ENCODE measurements at places on chromosomes 13 and 19.

GRCh38 chr19:16892868-16893685 lies 4.3 kb downstream of the F2RL3 start:
- DNase-seq: no peak

DNA sequence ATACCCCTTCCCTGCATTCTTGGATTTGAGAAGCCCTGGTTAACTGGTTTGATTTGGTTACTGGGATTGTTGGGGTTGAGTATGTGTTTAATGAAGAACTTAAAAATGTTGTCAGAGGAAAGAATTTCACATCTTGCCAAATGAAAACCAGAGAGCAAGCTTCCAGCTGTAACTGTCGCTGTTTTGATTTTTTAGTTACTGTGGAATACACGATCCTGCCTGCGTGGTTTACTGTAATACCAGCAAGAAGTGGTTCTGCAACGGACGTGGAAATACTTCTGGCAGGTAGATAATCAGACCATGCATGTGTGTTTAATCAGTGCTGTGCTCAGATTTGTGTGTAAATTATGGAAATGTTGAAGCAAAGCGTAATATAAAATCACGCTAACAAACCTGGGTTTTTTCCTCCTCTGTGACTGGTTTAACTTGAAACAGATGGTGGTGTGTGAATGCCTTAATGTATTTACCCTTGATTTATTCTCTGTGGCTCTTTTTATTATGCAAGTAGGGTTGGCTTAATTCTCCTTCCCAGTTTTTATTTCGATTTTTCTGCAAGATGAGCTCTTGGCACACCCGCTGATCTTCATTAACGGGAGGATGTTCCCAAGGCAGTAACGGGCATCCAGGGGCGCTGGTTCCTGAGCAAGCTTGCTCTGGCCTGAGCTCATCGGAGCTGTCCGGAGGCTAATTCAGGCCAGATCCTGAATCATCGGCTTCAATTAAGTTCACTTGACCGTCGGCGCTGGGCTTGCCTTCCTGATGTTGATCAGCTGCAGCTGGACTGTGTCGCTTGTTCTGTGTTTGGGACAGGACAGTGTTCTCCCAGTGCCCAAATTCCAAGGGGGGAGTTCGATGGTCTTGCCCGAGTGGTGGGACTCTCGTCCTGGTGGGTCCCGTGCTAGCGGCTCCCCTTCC lies 16.0 kb downstream of the UPF1 start:
- DNase-seq: no peak

DNA sequence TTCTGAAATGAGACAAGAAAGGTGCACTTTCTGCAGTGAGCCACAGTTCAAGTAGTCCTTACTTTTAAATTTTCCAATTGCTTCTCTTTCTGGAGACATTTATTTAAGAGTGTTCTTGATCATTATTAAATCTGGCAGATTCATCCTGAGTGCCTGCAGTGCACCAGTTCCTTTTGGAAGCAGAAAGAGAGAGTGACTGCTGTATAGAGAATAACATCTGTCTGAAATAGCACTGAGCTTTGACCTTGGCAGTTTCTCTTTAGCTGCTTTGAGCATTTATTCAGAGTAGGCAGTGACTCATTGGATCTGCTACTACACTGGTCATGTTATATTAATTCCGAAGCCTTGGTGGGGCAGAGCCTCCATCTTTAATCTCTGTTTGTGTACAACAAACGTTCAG lies 1373.7 kb downstream of the PCDH9 start:
- no peak for DNase-seq

GRCh38 chr19:46648060-46648960 lies 12.3 kb upstream of the GNG8 start:
- no peak for DNase-seq

- DNase-seq: no peak
These were observed 142.8 kb downstream of the KLF12 start for GRCh38 chr13:73991384-73991783.

DNA sequence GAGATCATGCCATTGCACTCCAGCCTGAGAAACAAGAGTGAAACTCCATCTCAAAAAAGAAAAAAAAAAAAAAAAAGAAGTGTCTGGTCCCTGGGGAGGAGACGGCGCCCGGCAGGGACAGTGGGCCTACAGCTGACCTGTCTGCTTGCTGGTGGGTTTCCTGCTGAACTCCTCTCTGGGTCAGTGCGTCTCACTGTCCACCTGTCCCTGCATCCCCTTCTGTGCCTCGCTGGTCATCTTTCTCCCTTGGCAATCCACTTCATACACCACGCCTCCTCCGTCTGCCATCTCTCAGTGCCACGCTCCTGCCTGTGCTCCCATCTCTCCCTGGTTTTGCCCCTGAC lies 63.4 kb downstream of the ACSBG2 start:
- no peak for DNase-seq

GRCh38 chr13:71517004-71517403 lies 350.0 kb downstream of the DACH1 start:
- DNase-seq: no peak

DNA sequence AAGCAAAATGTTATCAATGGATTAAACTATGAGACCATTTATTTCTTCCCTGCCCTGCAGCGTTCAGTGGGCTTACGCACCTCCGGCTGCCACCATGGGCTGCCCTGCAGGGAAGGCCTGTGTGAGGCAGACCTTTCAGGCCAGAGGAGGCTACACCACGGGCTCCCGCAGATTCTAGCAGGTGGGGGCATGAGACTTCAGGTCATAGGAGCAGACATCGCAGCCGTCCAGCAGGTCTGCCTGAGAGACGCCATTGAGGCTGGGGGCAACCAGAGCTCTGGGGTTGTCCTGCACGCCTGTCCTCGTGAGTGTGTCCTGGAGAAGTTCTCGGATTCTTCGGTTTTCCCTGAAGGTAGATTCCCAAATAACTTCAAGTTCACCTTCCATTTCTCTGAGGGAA lies 9.4 kb upstream of the SLC7A9 start:
- no peak for DNase-seq

DNA sequence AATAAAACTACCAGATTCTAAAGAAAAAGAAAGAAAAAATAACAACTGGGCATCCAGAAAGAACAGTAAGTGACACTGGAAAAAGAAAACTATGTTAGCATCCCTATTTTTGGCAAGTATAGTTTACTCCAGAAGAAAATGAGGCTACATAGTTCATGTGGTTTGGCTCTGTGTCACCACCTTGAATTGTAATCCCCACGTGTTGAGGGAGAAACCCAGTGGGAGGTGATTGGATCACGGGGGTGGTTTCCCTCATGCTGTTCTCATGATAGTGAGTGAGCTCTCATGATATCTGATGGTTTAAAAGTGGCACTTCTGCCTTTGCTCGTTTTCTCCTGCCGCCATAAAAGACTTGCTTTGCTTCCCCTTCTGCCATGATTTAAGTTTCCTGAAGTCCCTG lies 76.9 kb downstream of the ITGBL1 start:
- no peak for DNase-seq

All from CD4-positive, alpha-beta T cell treated with Interleukin-15 for 4 hours (primary cell).